WERI-Rb-1 (cell line): ENCODE measurements at places on chromosomes 16 and 17.
A peak's percentile ranks its signal among the peaks of the same experiment; 100 is the strongest.

DNA sequence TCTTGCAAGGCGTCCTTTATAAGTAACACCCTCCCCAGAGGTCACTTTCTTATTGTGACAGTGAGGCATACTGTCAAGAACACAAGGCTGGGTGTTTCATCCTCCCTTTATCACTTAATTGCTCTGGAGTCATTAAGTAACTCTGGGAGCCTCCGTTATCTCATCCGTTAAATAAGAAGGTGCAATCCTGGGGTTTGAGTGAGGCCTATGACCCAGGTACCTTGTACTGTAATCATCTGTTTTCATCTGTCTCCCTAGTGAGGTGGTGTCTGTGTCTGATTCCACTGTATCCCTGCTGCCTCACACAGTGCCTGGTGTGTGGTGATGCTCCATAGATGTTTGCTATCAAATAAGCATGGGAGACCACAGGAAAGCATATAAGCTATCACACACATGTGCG is 17.7 kb downstream of the TNS4 start:
- DNase-seq = no peak

- DNase-seq = no peak
These were observed 255.5 kb upstream of the KCNJ16 start for GRCh38 chr17:69819316-69820087.

- DNase-seq = no peak
These were observed 3.6 kb downstream of the SLC43A2 start for GRCh38 chr17:1625053-1625452.

GRCh38 chr17:40526668-40527067 is 25.2 kb upstream of the TNS4 start:
- DNase-seq = peak; percentile 98

GRCh38 chr16:53952215-53953208 is 248.6 kb downstream of the FTO start:
- DNase-seq = no peak

- DNase-seq = peak; percentile 82
These were observed 858 bp upstream of the ASPSCR1 start for GRCh38 chr17:81976332-81977210.

DNA sequence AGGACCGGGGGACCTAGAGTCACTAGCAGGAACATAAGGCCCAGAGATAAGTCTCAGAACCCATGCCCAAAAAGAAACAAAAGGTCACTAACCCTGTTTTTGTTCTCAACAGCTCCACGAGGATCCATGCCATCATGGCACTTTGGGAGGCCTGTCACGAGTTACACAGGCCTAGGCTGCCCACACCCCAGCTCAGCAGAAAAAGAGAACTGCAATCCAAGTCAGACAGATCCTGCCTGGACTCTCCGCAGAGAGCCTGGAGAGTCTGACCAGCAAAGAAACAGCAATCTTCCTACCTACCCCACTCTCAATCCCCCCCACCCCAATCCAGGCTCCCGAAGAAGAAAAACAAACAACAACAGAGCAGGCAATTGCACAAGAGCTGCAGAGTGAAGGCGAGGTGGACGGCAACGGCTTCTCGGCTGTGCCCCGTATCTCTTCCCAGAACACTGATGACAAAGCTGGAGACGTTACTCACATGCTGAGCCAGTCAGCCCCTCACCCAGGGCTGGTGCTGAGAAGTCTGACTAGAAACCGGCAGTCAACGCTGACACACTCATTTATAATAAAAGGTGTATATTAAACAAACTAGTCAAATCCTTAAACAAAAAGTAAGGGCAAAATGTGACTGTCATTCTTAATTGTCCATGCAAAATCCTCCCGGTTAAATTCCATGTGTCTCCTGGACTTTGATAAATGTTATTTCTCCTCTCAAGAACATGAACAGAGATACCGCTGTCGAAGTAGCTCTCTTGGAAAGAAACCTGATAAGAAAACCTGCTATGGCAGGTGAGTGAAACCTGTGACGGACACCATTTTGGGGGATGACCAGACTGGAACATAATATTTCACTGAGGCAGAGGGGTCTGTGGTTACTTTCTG is 89.3 kb downstream of the SMG6 start:
- no peak for DNase-seq

GRCh38 chr16:57000271-57001025 is 11.1 kb downstream of the NLRC5 start:
- no peak for DNase-seq

- no peak for DNase-seq
These were observed 20.0 kb upstream of the ITGA2B start for GRCh38 chr17:44409309-44410028.
